Kidney (tissue), 22 donors: ENCODE measurements at places on chromosomes 12 and 14. TPM values are rescaled to one million over a fixed set of nuclear protein-coding genes. Genes with fewer than 3 reads are reported as not detected.

The BDKRB2 gene
- 7.4 TPM for polyA plus RNA-seq

The CPNE6 gene
- polyA plus RNA-seq = 3.4 TPM

The GUCY2C gene
- not detected for polyA plus RNA-seq

The WNK1 gene
- 40.2 TPM for polyA plus RNA-seq

The KRT3 gene
- not detected for polyA plus RNA-seq

The RTL1 gene
- polyA plus RNA-seq = not detected

The ANO4 gene
- 0.82 TPM for polyA plus RNA-seq

The GPR84 gene
- polyA plus RNA-seq = not detected

The PRH2 gene
- polyA plus RNA-seq = not detected

GRCh38 chr14:60184146-60184904 lies 19.1 kb upstream of the DHRS7 start:
- DNase-seq = no peak

- no peak for DNase-seq
These were observed 23.3 kb upstream of the EEA1 start for GRCh38 chr12:92952394-92952793.

DNA sequence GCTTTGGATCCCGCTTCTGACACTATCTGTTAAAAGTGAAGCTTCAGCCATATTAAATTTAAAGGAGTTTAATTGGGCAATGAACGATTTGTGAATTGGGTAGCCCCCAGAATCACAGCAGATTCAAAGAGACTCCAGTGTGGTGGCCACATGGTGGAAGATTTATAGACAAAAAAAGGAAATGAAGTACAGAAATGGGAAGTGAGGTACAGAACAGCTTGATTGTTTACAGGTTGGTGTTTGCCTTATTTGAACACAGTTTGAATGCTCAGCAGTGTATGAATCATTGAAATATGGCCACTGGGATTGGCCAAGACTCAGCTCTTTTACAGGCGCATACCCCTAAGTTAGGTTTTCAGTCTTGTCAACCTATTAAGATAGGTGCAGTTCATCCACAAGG lies 21.9 kb downstream of the CCDC91 start:
- no peak for DNase-seq

GRCh38 chr14:74418031-74418430 lies 8.0 kb downstream of the SYNDIG1L start:
- no peak for DNase-seq

DNA sequence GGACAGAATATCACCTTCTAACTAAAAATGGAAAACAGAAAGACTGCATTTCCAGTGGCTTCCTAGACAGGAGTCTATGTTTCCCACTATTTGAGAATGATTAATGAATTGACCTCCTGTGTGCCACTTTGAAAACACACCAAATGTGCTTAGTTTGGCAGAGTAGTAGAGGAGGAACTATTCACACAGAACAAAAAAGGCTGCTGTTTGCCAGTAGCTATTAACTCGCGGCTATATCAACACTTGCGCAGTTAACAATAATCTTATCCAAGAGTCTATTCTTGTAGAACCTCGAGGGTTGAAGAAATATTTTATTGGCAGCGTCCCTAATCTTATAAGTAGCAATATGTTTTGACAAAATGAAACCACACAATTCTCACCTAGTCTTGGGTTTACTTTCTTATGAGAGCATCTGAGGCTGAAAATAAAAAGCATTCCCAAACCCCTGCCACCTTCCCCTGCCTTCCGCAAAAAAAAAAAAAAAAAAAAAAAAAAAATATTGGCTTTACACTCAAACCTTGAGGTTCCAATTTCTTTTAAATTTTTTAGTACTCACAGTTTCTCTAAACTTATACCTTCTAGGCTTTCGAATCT lies 127.3 kb upstream of the FLRT2 start:
- peak; percentile 35 for DNase-seq

- no peak for DNase-seq
These were observed 99.3 kb downstream of the KIF21A start for GRCh38 chr12:39343665-39344064.

DNA sequence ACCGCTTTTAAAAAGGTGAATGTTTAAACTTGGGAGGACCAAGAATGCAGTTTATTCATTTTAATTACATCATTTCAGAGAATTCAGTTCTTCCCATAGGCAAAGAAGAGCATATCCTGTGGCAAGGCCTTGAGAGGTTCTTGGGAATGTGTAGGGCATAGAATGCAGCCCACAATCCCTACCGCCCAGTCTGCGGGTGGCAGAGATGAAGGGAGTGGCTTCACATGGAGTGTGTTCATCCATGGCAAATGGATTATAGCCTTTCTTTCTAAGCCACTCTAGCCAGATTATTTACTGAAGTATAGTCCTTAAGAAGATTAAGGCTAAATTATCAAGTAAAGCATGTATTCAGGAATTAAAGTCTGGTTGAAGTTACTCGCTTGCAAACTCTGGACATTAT lies 97.4 kb downstream of the TSPAN8 start:
- DNase-seq = peak; percentile 7

GRCh38 chr14:99132821-99133635 lies 139.0 kb downstream of the BCL11B start:
- no peak for DNase-seq

- no peak for DNase-seq
These were observed 77.0 kb downstream of the POLR3B start for GRCh38 chr12:106434526-106434925.

DNA sequence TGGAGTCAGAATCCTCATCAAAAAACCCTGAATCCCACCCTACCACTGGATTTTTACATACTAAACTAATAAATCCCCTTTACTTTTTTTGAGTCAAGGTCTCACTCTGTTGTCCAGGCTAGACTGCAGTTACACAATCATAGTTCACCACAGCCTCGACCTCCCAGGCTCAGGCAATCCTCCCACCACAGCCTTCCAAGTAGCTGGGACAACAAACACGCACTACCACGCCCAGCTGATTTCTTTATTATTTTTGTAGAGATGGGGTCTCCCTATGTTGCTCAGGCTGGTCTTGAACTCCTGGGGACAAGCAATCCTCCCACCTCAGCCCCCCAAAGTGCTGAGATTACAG lies 24.3 kb downstream of the SPTSSA start:
- DNase-seq = no peak

GRCh38 chr14:74362361-74362915 lies 14.2 kb downstream of the VRTN start:
- peak; percentile 90 for DNase-seq

- no peak for DNase-seq
These were observed 23.9 kb upstream of the C14orf180 start for GRCh38 chr14:104555430-104556255.

- no peak for DNase-seq
These were observed 168.6 kb downstream of the NOVA1 start for GRCh38 chr14:26429205-26429604.

DNA sequence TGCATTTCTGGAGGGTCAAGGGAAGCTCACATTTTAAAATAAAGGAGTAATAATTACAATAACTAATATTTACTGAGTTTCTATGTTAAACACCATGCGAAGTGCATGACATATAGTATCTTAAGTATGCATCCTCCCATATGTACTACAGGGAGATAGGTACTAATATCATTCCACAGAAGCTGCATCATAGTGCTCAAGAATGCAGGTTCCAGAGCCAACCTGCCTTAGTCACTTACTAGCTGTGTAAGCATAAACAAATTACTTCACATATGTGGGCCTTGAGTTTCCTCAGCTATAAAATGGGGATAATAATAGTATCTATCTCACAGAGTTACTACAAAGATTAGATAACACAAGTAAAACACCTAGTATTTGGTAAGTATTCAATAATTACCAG lies 18.3 kb downstream of the ARMH4 start:
- DNase-seq = no peak

DNA sequence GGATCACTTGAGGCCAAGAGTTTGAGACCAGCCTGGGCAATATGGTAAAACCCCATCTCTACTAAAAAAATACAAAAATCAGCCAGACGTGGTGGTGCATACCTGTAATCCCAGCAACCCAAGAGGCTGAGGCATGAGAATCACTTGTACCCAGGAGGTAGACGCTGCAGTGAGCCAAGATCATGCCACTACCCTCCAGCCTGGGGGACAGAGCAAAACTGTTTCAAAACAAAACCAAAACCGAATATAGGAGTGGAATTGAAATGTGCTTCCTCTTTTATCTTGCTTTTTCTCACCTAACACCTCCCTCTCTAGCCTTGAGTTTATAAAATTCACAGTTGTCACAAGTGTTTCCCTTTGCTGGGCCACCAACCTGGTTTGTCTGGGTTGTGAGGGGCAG lies 181.9 kb downstream of the PAH start:
- DNase-seq = no peak

DNA sequence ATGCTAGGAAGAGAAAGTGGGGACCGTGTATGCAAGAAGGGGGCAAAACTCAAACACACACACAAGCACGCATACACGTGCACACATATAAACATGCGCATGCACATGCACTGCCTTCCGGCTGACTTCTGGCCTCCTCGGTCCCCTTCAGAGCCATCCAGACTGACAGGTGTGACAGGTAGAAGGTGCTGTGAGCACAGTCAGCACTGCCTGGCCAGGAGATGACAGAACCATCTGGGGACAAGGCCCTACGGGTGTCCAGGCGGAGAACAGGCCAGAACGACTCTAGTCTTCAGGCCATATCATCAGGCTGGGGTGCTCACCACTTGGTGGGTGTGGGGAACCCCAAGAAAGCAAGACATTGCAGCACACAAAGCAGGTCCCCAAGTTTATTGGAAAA lies 7.3 kb downstream of the KRT83 start:
- DNase-seq = no peak

- DNase-seq = no peak
These were observed 27.6 kb downstream of the CACNA2D4 start for GRCh38 chr12:1890810-1891209.
